ENCODE measurements at places on chromosomes 3 and 15.

- no peak for DNase-seq
These were observed 128.4 kb downstream of the NECTIN3 start for GRCh38 chr3:111200027-111200426.

DNA sequence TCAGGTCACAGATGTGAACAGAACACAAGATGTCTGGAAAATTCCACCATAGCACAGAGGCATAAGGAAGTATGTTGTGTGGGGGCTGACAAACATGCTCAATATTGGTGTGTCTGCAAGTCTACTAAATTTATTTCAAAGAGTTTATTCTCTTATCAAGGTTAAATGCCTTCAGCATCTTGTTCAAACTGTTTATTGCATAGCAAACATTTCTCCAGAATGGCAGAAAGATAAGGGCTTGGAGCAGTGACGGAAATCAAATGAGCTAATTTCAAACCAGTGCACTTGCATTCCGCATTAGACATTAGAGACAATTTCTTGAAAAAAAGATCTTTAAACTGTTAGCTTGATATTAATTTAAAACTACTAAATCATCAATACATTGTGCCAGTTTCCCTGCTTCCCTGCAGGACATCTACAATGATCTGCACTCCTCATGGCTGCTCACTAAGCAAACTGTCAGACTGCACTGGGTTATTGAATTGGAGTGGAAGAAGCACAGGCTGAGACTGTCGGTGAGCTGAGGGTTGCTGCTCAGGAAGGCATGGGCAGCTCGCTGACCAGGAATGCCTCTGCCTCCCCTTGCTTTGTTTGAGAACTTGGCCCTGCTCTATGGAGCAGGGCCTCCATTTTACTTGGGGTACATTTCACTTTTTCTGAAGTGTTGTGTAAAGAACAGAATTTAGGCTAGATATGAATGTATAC, 89.4 kb downstream of the KCNAB1 start:
- no peak for DNase-seq

DNA sequence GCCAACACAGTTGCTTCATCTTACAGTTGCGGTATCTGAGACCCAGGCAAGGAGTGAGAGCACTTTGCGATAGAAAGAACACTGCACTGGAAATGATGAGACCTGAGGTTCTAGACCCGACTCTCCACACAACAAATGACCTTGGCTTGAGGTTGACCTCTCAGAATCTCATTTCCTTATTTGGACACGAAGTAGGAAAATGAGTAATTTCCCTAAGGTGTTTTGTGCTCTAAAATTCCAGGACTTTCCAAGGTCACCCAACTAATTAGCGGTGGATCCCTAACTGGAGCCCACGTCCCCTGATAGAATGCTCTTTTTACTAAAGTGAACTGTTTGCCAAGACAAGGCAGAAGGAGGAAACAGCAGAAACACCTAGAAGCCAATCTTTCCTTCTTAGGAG, 26.7 kb upstream of the FBN1 start:
- DNase-seq = no peak

GRCh38 chr3:87461443-87461842, 185.1 kb upstream of the POU1F1 start:
- DNase-seq = no peak

All from right kidney (tissue), 9 donors.